ENCODE measurements at places on chromosomes 5 and 9. TPM values are rescaled to one million over a fixed set of nuclear protein-coding genes. Genes with fewer than 3 reads are reported as not detected.
A peak's percentile ranks its signal among the peaks of the same experiment; 100 is the strongest.

KIF27 gene
- total RNA-seq = 13.1 TPM

GRCh38 chr9:81069038-81069795, 620.1 kb downstream of the TLE1 start:
- no peak for DNase-seq

DNA sequence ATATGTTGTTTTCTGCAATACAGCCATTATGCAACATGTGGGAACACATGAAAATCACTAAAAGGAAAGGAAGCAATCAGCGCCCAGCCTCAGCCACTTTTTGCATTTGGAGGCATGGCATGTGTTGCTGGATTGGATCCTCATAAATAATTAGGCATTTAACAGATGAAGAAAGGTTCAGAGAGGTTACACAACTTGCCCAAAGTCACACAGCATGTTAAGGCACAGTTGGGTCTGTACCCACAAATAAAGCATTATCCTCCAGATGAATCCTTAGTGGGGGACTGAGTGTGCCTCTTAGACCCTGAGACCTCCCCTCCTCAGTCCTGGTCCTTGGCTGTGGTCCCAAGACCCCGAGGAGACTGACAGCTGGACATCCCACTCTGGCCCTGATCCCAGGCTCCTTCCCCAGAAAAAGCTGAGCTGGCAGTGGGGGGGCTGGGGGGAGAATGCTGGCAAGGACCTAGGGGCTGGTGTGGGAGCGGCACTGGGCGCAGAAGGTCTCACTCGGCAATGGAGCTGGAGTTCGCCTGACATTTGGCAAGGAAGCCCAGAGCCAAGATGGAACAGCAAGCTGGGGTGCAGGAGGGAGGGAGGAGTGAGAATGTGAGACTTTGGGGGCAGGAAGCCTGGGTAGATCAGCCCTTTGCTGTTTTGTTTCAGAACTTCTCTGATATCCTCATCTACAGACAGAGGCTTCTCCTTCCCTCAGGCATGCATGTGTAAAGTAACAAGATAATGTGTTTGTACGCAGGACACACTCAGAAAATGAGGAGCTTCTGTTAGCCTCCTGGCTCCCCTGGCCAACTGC, 6.9 kb upstream of the AKNA start:
- DNase-seq = no peak

HRH2 gene
- 1.5 TPM for total RNA-seq

DNA sequence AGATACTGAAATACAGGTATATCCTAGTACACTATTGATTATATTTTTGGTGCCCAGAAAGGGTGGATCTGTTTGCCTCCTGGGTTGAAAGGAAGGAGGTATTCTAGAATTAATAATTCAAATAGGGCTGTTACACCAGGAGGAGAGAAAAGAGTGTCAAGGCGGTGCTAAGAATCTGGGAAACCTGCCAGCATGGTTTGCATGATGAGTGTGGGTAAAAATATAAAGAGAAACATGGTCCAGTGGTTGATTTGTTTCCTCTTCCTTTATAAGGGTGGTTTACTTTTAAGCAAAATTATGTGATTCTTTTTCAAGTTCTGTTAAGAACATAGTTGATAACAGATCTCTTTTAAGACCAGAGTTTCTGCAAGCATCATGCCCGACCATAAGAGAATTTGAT, 69.4 kb upstream of the NFIB start:
- no peak for DNase-seq

GRCh38 chr9:72958485-72959281, 5.8 kb upstream of the ALDH1A1 start:
- DNase-seq = no peak

IFNA5 gene
- not detected for total RNA-seq

DNA sequence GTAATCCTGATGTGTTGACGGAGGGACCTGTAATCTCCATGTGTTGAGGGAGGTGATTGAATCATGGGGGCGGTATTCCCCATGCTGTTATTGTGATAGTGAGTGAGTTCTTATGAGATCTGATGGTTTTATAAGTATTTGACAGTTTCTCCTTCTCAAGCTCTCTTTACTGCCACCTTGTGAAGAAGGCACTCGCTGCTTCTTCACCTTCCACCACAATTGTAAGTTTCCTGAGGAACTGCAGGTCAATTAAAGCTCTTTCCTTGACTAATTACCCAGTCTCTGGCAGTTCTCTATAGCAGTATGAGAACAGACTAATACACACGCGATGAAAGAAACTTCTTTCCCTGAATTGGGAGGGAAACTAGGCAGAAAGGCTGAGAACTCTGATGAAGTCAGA, 141.1 kb upstream of the RAD23B start:
- no peak for DNase-seq

ZNF658 gene
- total RNA-seq = 9.6 TPM

SLC30A5 gene
- 52.0 TPM for total RNA-seq

DNA sequence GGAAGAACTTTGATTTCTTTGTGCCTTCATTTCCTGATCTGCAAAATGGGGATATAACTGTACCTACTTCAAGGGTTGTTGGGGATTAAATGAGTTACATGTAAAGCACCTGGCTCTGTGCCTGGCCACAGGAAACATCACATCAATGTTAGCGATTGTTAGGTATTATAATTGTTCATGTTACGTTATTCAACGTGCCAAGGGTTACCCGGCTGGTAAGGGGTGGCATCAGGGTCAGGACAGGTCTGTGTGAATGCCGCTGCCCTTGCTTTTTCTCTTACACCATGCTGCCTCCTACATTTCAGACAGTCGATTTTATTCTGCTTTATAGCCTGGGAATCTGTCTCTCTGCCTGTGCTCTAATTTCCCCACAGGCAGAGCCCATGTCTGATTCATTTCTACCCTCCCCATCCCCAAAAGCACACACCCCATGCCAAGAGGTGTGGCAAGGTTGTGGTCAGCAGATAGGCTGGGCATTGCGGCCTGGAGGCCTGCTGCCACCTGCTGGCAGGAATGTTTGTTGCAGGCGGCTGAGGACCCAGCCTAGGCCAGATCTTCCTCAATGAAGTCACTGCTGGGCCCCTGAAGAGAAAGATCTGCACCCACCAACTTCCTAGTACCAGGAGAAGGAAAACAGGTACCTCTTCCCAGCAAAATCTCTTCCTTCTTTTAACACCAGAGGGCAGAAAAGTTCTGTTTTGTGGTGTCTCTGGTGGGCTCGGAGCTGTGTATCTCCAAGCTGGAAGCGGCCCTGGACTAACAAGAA, 5.3 kb downstream of the ANKS6 start:
- peak; percentile 35 for DNase-seq

Measured in skin of body (tissue), 3 donors.